Gastroesophageal sphincter (tissue), 4 donors: ENCODE measurements at places on chromosomes 12 and 14.

DNA sequence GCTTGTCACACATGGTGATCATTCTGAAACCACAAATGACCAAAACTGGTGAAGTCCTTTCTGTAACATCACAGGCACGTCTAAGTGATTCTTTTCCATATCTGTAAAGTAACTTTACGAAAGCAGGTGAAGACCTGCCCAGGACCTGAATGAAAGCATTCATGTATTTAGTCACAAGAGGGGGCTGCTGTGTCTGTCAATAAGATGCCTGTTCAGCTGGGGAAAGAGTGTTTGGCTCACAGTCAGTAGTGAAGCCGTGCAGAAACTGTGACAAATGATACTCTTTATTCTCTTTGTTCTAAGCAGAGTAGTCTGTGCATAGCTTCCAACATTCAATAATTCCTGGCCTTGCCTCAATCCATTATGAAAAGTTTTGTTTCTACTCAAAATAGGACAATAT, 373.5 kb upstream of the OR4E1 start:
- ATAC-seq: no peak

DNA sequence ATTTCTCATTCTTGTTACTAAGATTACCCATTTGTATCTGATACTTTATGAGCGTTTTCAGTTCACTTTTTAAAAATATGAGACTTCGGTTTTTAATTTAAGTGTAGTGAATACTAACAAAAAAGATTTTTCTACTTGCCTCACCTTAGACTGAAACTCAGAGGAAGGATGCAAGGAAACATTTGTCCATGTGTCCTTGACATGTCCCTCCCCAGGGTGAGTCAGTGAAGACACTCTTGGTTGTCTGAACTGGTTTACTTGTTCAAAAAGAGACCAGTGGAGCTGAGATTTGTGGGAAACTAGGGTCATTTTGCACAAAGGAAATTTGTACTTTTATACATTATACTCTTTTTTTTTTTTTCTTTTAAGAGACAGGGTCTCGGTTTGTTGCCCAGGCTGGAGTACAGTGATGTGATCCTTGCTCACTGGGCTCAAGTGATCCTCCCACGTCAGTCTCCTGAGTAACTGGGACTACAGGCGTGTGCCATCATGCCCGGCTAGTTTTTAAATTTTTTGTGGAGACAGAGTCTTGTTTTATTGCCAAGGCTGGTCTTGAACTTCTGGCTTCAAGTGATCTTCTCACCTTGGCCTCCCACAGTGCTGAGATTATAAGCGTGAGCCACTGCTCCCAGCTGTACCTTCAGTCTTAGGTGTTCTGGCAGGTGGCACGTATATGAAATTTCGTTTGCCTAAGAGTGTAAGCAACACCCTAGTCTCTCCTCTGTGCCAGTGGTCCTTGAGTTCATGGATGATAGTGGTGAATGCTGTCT, 56.7 kb downstream of the PPFIBP1 start:
- ATAC-seq: no peak

- no peak for ATAC-seq
These were observed 10.2 kb downstream of the SLC25A47 start for GRCh38 chr14:100333311-100333710.

- ATAC-seq: no peak
These were observed 70.1 kb upstream of the HOXC13 start for GRCh38 chr12:53868511-53868986.

DNA sequence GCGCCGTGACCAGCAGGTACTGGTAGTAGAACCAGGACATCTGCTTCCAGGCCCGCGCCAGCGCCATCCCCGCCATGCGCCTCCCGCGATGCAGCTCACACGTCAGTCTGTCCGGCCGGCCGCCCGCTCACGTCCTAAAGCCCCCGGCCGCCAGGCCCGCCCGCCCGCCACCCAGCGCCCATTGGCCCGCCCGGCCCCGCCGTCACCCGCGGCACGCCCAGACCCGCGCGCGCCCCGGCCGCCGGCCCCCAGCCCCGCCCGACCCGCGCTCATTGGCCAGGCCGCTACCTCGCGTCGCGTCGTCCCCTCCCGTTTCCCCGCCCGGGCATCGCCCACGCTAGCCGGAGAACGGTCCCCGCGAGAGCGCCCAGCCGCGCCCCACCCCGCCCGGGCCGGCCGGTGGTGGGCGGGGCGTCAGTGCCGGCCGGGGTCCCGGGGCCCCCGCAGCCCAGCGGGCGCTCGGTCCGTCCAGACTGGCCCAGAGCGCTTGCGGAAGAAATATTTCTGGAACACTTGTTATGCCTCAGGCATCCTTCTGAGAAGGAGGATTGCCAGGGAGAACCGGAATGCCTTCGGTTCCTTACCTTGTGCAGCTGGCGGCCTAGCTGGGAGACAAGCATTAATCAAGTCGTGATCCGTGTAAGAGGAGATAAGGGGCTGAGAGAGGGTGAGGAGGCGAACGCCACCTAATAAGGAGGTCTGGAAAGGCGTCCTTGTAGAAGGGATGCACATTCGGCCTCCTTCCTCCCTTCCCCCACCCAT, at the start of gene SPTSSA:
TSS of gene SPTSSA (minus strand) at position 109 of the 762 bp plus-strand sequence. CDS start at position 76, 33 bp downstream.
- peak; percentile 98 for ATAC-seq

DNA sequence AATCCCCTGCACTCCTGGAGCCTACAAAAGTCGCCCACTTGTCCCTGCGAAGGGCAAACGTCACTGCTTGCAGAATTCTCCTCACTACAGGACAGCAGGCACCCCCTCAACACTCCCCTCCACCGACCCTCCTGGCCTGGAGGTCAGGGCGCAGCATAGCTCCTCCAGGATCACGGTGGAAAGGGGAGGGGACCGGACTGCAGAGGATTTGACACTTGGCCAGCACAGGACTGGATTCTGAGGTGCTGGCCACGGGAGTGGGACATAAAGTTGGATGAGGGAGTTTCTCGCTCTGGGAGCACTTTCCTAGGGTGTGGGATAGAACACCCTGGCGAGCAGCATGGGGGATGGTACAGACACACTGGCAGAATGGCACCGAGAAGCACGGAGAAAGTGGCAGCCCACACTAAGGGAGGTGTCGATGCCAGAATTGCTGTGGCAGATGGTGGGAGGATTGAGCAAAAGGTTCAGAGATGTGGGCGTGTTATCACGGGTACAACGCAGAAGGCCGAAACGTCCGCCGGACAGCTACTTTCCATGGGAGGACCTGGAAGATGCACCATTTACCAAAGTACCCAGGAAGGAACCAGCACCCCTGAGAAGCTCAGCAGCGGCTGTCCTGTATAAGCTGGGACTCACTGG, 51.4 kb upstream of the DIO3 start:
- no peak for ATAC-seq

DNA sequence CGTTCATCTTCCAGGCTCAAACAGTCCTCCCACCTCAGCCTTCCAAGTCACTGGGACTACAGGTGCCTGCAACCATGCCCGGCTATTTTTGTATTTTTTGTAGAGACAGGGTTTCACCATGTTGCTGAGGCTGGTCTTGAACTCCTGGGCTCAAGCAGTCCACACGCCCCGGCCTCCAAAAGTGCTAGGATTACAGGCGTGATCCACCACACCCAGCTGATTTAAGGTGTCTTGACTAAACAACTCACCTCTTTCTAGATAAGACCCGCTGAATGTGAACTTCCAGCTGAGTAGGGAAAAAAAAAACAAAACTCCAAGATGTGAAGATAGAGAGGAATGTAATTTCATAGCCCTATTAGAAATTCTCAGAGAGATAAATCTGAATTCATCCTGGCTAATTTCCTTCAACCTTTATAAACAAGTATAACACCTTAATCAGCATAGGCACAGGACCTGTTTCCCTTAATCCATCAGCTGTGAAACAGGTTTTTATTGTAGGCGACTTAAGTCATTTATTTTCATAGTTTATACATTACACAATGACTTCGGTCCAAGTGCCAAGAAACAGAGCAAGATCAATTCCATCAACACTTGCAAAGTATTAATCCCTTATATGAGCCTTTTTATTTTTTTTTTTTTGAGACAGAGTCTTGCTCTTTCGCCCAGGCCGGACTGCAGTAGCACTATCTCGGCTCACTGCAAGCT, 51.5 kb downstream of the HCAR2 start:
- ATAC-seq: no peak
